ENCODE measurements at places on chromosomes 3 and 15.

GRCh38 chr15:52018693-52019393 is at the start of gene MAPK6:
MAPK6 (plus strand) TSS chr15:52019219; CDS start chr15:52046461, 27,242 bp downstream.
- peak; percentile 92 for DNase-seq

GRCh38 chr3:46812237-46812791 is 50.9 kb downstream of the MYL3 start:
- peak; percentile 66 for DNase-seq

DNA sequence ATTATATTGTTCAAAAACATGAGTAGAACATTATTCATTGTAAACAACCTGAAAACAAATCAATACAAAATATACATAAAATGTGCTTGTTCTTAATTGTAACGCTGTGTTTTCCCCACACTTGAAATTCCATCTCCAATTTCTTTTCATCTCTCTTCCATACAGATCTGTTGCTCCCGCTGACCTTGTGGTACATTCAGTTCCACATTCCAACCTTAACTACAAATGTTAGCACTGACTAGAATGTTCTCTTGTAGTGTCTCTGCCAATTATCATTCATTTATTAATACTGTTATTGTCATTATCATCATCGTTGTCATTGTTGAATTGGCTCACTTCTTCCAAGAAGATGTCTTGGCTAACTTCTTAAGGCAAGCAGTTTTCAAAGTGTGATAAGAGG is 65.7 kb downstream of the NLGN1 start:
- no peak for DNase-seq

DNA sequence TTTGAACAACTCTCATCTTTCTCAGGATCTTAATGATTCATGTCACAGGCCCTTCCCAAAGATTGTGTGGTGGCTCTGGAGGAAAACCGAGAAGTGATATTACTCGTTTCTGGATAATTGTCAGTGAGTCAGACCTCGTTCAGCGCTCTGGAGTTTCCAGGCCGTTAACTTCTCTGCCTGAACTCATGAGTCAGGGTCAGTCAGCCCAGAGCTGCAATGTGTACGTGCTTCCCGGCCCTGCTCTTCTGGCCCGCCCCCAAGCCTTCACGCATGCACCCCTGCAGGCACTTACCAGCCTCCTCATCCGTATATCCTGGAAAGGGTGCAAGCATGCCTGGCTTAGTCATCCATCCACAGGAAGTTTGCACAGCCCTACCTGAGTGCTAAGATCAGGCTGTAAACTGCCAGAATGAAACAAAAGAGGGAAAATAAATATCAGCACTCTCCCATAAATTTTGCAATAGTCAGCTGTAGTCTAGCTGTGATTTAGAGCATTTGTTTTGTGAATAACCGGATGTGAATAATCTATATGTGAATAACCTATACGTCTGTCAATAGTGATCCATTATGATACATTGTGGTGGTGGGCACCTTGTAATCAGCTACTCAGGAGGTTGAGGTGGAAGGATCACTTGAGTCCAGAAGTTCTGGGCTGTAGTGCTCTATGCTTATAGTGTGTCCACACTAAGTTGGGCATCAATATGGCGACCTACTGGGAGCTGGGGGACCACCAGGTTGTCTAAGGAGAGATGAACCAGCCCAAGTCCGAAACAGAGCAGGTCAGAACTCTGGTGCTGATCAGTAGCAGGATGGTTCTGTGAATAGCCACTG is 35.3 kb upstream of the SEMA4B start:
- DNase-seq: peak; percentile 35

- no peak for DNase-seq
These were observed 181.6 kb downstream of the CFAP20DC start for GRCh38 chr3:58868097-58868779.

DNA sequence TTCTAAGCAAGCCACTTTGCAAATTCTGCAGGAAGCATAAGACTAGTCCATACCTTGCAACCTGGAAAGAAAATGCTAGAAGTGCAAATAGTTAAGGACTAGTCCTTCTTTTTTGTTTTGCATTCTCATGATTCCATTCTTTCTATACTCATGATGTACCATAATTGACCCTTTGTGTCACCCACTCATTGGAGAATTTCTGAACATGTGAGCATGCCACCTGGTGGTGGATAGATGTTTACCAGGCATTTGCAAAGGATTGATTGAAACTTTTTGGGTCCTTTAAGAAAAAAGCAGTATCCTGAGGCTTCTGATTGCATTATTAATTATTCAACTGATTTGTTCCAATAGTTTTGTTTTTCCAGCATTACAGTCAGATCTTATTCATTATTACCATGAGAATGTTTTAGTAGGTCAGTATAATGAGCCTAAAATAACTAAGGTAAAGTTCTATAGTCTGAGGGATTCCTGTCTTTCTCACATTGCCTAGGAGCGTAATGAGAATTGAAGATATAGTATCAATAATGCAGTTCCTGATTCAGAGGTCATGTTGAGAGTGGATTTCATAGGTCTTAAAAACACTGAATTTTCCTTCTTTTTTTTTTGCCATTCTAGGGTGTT is 20.2 kb upstream of the DIPK2A start:
- DNase-seq: no peak

DNA sequence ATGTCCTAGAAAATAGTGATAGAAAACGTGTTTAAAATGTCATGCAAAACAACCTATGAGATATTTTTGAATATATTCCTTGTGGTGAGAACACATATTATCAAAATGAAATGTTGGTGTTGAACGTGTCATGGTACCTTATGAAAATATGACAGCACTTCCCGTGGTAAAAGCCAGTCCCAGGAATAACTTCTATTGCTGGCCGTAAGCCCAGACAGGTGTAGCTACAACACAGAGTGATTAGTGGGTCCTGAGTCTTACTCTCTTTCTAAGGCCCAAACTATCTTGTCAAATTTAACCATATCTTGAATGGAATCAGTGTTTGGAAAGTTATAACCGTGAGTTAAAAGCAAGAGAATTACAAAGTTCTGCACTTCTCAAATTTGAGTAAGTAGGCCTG is 24.1 kb downstream of the RARB start:
- DNase-seq: no peak

DNA sequence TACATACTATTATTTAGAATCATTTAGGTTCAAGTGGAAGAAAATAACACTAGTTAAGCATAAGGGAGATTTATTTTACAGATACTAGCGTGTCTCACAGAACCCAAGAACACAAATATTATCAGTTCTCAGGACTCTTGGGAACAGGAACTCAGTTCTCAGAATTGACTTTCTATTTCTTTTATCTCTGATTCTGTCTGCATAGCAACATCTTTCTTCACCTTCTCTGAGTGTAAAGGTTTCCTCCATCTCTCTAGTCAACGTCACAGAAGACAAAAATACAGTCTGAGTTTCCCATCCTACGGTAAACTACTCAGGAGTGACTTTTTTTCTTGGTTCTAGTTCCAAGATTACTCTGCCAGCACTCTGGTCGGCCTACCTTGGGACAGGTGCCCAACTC is 220.0 kb downstream of the SV2B start:
- no peak for DNase-seq

- DNase-seq: no peak
These were observed 28.4 kb upstream of the PIK3CB start for GRCh38 chr3:138862924-138863775.

DNA sequence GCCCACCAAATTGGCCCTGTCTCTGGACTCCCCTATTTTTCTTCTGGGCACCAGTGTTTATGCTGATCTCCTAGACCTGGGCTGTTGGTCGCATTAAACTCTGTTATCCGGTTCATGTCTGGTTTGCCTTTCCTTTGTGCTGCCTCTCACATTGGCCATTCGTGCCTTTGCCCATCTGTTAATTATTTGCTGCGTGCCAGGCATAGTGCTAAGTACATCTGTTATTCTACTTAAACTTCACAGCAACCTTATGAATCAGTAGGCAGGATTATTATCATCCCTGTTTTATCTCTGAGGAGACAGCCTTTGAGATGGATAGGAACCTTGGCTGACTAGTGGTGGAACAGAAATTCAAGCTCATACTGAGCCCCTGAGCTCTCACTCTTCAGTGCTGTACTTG is 76.0 kb downstream of the THSD4 start:
- DNase-seq: no peak

GRCh38 chr3:39013289-39013688 is 38.5 kb downstream of the SCN11A start:
- no peak for DNase-seq

GRCh38 chr15:33304924-33305323 is 5.8 kb upstream of the RYR3 start:
- no peak for DNase-seq

All from activated T-cell treated with anti-CD3 and anti-CD28 coated beads for 24 hours (primary cell).